Central memory CD8-positive, alpha-beta T cell (primary cell): ENCODE measurements at places on chromosomes 4 and X.

- no peak for DNase-seq
These were observed 1.4 kb downstream of the CPLX1 start for GRCh38 chr4:824461-825062.

GRCh38 chr4:187027272-187027671 is 303.6 kb upstream of the FAT1 start:
- no peak for DNase-seq

DNA sequence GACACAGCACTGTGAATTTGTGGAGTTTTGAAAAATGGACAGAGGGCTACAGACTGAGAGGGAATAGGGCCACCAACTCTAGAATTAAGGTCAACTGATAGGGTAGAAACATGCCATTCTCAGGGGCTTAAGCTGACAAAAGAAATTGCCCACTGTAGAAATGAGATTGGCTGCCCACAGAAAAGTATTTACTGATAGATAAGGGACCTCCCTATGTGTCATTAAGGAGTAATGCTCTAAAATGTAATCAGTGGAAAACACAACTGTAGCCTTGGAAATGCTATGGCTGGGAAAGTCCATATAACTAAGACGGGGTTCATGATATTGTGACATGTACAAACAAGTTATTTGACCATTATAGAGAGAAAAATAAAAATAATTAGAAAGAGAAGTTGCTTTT is 4.6 kb downstream of the RTL9 start:
- no peak for DNase-seq

DNA sequence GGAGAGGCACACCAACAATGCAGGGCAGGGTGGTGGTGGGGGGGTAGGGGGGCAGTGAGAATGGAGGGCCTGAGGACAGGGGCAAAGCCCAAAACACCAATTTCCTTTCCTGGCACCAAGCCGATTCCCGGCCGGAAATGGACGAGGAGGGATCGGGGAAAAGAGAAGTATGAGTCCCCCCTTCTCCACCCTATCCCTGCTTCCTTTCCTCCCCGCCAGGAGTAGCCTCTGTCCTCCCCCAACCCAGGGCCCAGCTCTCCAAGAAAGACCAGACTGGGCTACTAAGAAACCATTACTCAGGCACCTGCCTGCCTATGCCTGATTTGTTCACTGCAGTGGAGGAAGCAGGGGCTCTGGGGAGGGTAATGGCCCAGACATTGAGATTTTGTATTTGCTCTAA is 402 bp downstream of the CCDC120 start:
- no peak for DNase-seq

DNA sequence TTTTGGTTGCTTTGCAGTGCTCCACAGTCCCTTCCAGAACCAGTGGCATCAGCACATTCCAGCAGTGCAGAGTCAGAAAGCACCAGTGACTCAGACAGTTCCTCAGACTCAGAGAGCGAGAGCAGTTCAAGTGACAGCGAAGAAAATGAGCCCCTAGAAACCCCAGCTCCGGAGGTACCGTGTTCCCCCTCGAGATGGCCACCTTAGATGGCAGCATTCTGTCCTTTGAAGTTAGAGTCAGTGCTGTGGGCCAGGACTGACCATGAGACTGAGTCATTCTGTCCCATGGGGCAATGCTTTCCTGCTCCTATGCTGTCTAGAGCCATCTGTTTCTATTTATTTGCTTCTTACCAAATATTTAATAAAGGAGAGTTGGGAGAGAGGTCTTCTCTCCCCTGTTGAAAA is 112.3 kb downstream of the KLHL8 start:
- DNase-seq = no peak
